NCI-H1105 treated with DMSO at 0.1 percent for 48 hours (cell line): ENCODE measurements at places on chromosomes 5 and 9.

DNA sequence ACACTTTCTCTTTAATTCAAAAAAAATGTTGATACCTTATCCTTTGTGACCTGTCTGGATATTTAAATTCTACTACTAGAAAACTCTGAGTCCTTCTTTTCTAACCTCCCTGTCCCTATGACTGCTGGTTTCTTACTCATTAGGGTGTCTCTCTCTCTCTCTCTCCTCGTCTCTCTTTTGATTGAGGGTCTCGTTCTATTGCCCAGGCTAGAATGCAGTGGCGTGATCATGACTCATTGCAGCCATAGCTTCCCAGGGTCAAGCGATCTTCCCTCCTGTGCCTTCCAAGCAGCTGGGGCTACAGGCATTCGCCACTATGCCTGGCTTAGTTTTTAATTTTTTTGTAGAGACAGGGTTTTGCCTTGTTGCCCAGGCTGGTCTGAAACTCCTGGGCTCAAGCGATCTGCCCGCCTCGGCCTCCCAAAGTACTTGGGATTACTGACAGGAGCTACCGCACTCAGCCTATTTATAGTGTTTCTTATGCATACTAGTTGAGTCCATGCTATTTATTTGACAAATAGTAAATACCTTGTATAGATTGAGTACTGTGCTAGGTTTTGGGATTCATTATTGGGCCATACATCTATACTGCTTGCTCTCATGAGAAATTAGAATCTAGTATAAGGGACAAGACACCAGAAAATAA, 61.9 kb downstream of the NSD1 start:
- DNase-seq = no peak

GRCh38 chr9:134494273-134494815, 147.3 kb upstream of the COL5A1 start:
- DNase-seq = no peak

GRCh38 chr9:77183581-77183980, 6.2 kb downstream of the VPS13A start:
- peak; percentile 21 for DNase-seq

DNA sequence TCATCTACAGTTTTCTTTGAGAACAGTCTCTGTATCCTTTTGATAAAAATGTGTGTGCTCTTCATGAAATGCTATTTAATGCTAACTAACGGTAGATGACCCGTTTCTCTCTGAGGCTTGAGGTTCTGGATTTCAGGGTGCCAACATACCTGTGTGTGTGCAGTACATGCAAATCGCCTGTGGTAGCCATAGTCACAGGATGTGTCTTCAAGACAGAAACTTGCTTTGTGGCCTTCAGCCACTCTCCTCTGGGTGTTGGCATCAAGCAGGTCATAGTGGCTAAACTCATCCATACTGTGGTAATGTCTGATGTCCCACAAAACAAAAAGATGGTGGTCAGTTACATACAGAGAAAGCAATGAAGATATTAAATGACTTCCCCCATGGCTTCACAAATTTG, 4.2 kb downstream of the LOX start:
- no peak for DNase-seq

DNA sequence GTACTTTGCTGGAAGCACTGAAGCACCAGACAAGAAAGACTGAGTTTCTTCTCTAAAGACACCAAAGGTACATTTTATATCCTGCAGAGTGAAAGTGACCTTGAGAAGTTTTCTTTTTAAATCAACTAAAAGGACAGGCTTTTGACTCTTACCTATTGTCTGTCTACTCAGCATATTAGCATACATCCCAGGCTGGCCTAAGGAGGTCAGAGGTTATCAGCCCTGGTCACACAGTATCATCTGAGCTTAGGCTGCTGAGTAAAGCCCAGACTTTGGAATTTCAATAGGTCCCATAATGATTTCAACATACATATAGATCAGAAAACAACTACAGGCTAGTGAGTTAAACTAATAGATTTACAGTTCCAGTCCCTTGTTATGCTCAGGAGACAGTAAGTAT, 10.1 kb upstream of the CDH9 start:
- DNase-seq = no peak

DNA sequence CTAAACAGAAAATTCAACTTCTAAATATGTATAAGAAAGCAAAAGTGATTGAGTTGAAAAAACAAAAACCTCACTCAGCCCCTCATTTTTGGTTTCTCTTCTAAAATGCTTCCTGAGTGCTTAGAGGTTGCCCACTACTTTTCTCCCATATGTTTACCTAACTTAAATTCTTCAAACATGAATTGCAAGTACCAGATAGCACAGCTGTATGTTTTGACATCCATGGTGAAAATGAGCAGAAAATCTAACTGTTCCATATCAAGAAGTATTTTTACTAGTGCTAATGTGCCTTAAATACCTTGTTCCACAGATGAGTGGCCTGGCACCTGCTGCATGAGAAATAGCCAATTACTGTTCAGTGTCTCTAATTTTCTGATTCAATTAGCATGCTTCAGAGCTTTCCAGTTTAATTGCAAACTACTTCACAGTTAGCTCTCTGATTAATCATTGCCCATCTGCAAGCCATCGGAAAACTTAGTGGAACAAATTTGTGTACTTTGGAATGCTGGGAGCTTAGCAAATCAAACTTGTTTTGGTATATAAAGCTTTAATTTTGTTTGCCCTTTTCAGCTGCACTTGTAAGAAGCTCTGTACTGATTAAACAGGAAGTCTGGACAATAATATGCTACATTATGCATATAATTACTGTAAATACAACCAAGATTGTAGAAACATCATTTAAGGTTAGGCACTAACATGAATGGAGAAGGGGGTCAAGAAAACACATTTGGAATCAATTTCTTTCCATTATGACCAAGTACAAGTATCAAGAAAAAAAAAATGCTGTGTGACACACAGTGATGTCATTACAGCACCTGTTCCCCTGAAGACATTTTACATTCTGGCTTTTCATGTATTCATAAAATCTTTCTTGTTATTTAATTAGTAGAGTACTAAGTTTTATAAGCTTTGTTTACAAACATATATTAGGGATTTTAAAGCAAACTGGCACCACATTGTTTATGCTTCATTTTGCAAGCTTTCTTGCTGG, 65.6 kb downstream of the POU5F2 start:
- peak; percentile 71 for DNase-seq

DNA sequence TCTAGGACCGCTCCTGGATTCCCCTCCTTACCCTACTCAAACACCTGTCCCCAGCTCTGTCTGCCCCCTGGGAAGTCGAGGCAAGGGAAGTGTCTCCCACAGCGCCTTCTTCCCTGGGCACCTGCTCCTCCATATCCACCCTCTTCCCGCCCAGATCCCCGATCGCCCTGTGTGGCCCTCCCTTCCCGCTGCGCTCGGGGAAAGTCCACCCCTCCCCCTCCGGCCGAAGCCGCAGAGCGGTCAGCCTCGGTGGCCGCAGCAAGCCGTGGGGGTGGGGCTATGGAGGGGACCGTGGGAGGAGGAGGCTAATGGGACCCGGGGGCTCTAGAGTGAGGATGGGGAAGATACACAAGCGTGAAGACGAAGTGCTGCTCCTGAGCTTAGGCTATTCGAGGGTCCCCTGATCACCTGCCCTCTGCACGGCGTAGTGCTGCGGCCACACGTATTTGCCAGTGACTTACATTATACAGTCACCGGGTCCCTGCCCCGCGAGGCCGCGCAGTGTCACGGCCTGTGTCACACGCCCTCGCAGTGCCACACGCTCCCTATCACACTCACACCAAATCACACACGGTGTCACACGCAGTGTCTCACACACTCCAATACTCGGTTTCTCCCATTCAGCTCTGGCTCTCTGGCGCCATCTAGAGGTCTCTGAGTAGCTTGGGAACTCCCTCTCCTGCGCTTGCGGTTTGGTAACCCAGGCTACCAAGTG, 658 bp upstream of the PCDH1 start:
- peak; percentile 70 for DNase-seq

DNA sequence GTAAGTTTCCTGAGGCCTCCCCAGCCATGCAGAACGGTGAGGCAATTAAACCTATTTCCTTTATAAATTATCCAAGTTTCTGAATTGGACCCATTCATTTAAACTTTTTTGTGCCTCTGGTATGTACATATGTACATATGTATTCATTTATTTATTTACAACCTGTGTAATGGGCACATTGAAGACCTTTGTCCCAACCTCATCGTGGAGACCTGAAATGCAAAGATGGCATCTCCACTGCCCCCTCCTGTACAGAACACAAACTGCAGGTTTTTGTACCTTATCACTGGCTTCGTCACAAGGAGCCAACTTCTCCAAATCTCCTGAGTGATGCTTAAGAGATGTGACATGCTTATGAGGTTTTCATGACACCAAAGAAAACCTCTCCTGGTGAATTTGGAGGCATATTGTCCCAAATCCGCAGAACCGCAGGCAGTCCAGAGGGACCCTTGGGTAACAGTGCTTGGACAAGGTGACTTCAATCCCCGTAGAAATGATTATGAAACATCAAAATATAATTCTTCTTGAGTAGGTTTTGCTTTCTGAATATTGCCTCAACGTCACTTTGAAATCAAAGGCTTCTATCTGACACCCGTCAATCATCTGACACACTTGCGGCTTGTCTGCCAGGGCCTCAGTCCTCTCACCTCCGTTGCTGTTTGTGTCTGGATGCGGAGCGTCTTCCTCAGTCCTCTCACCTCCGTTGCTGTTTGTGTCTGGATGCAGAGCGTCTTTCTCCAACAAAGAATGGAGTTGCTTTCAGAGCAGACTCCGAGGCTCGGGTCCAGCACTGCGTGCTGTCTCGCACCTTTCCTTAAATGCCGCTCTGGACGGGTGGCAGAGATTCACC, 135.0 kb upstream of the IRX4 start:
- no peak for DNase-seq

DNA sequence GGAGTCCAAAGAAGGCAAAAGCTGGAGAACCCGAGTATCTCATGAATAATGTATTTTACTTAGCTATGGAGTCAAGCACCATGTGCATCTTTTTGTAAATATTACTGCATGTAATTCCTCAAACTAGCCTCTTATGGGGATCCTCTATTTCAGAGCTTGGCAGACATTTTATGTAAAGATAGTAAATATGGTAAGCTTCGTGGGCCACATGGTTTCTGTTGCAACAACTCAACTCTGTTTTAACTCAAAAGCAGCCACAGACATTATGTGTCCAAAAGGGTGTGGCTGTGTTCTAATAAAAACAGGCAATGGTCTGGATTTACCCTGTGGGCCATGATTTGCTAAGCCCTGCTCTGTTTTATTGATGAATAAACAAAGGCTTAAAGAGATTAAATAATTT, 17.3 kb downstream of the DAPK1 start:
- no peak for DNase-seq

DNA sequence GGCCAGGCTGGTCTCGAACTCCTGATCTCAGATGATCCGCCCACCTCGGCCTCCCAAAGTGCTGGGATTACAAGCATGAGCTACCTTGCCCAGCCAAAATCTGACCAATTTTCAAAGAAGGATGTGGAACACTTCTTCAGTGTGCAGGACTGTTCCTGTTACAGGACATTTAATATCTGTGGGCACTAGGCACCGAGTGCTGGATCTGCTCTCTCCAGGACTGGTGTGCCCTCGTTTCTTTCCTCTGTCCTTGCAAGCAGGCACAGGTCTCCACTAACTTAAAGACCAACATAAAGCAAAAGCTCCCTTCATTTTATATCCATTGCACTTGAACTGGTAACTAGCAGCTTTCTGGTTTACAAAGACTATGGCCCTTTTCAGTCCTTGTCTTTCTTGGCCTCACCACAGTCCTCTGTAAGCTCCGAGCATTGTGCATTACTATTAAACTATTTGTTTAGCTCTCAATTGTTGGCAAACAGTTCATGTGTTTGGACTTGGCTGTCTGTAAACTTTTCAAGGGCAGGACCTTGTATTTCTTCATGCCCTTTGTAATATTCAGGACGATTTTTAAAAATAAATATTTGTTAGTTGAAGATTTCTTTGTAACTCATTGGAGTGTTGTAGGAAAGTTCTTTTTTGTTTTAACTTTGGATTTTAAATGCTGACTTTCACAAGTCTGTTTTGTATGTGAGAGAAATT, 37.3 kb downstream of the ARHGEF28 start:
- no peak for DNase-seq

GRCh38 chr5:145345511-145346287, 489.4 kb downstream of the PRELID2 start:
- DNase-seq = no peak

- DNase-seq = no peak
These were observed 59.9 kb downstream of the NPR3 start for GRCh38 chr5:32771037-32771436.

DNA sequence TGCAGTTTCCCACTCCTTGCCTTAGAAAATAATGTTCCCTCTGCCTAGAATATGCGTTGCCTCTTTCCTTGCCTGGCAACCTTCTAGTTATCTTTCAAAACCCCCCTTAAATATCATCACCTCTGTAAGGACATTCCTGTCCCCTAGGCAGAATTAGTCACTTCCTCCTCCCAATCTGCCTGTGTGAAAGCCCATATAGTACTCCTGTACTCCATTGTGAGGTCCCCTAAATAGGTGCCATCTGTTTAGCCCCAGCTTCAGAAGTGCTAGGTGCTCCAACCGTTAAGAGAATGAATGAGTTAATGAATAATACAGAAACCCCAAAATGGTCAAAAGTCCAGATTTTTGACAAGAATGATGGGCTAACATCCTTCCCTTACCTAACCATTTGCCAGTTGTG, 181.4 kb downstream of the GDNF start:
- no peak for DNase-seq

GRCh38 chr9:73149371-73150067, 2.1 kb upstream of the ANXA1 start:
- no peak for DNase-seq

DNA sequence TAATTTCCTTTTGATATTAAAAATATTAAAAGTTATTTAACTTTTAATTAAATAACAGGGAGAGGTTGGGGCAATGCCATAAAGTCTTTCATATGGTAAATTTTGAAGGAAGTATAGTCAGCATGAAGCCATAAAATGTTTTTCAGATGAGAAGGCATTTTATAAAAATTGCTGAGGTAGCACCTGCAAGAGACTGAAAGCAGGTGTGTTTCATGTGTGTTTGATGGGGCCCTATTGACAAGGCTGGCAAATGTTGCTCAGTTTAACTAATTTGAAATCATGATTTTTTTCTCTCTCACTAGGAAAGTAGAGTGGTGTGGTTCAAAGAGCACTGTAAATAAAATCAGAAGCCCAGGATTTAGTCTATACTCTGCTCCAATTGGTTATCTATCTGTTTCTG, 805.8 kb upstream of the C9orf72 start:
- no peak for DNase-seq

GRCh38 chr5:15618938-15619337, 119.0 kb downstream of the FBXL7 start:
- DNase-seq = no peak

GRCh38 chr5:142641711-142642110, 44.2 kb downstream of the FGF1 start:
- DNase-seq = no peak
